ENCODE measurements at places on chromosomes 5 and 9.

DNA sequence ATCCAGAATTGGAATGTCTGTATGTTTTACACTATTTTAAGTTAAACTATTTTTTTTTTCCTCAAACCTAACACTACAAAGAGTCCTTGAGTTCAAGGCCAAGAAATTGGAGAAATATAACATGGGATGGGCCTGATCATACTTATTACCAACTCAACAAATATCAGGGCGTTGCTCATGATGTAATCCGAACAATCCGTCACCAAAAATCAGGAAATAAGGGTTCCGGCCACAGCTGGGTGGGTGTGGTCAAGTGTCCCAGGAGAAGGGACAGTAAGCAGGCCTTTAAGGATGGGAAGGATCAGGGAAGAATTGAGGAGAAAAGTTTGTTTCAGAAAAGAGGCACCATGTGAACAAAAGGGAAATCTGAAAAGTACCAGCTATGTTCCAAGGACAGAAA is 29.8 kb downstream of the MED27 start:
- DNase-seq, result no peak

- DNase-seq, result no peak
These were observed 35.2 kb downstream of the OR2K2 start for GRCh38 chr9:111294691-111295451.

GRCh38 chr5:56251918-56252553 is 18.9 kb upstream of the ANKRD55 start:
- no peak for DNase-seq

DNA sequence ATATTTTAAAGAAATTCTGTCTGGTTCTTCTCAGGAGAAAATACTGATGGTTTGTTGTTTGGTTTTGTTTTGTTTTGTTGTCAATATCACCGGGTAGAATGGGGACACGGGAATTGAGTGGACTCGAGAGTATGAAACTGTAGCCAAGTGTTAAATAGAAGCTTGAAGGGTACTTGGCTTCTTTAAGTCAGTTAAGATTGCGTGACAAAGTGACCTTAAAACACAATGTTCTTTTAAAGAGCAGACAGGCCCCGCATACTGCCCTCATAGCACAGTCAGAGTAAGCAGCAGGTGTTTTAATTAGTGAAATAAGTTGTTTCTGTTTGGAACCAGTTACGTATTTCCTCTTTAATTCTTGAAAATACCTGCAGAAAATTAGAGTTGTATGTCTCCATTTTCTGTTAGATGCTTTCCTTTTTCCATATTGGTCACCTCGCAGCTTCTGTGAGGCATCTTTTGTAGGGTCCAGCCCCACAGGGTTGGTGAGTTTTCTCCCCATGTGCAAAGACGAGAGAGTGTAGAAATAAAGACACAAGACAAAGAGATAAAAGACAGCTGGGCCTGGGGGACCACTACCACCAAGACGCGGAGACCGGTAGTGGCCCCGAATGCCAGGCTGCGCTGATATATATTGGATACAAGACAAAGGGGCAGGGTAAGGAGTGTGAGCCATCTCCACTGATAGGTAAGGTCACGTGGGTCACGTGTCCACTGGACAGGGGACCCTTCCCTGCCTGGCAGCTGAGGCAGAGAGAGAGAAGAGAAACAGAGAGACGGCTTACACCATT is 9.6 kb downstream of the TRIP13 start:
- DNase-seq, result no peak

GRCh38 chr5:92552206-92553160 is 1028.5 kb downstream of the NR2F1-AS1 start:
- no peak for DNase-seq

GRCh38 chr9:107394264-107394663 is 95.3 kb downstream of the KLF4 start:
- no peak for DNase-seq

DNA sequence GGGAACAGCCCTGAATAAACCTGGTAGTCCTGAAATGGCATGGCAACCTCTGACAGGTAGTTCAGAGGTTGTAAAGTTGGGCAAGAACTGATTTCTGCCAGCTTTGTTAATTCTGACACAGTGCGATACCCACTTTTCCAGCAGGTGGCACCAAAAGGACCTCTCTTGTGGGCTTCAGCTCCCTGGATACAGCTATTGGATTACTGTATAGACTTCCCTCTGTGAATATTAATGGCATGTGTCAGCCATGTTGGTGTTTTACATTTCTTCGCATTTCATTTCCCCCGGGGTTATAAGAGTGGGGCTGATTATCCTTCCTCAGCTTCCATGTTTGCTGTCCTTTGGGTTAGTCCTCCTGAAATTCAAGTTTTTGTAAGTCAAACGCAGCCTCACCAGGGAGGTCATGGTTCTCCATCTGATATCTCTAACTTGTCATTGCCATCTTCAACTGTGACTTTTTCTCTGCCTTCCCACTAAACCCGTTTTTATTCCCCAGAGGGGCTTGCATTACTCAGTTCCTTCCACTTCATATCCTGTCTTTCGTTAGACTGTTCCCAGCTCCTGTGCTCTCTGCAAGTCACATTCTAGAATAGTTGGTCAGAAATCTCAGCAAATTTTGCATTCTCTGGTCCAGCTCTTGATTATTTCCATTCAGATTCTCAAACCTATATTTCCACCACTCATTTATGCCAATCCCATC is 135.6 kb downstream of the LIFR start:
- DNase-seq, result peak; percentile 54

DNA sequence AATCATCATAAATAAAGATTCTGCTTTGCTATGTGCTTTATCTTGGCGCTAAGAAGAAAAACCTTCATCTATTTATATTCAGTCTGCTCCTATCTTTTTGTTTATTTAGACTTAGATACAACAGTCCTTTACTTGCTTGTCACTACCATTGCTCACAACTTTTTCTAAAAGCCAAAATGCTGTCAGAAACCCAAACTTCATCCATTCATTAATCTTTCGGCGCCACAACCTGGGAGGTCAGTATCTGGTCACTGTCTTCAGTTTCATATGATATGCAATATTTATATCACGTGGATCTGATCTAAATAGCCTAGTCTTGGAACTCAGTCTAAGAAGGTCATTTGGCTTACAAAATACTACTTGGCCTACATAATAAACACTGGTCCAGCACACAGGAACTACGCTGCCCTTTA is 159.3 kb upstream of the TARS1 start:
- no peak for DNase-seq

DNA sequence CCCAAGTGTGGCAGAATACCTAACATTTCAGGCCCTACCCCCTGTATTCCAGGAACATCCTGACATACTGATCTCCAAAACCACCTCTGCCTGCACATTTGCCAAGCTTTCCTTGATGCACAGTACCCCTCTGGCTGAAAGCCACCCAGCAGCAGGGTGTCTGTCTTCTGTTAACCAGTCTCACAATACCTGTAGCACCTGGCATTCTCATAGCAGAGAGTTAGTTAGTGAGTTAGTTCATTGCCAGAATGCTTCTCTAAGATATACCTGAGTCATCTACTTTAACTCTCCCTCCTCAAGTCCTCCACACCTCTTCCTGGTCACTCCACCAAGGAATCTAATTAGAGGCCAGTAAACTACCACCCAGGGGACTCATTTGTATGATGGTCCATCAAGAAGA is 46.1 kb upstream of the IL7R start:
- DNase-seq, result no peak

DNA sequence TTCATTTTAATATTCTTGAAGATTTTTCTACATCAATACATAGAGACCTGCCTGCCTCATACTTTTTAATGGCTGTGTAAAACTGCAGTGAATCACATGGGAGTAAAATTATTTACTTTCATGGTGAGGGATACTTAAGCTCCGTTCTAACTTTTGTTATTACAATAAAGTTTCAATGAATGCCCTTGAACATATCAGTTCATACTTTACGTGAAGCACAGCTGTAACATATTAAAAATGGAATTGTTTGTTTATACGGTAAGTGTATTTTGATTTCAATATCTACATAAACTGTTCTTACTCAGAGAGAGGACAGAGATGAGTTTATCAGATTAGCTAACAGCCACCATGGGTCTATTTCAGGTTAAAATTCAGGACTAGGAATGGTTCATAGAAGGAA is 155.1 kb downstream of the NR3C1 start:
- no peak for DNase-seq

DNA sequence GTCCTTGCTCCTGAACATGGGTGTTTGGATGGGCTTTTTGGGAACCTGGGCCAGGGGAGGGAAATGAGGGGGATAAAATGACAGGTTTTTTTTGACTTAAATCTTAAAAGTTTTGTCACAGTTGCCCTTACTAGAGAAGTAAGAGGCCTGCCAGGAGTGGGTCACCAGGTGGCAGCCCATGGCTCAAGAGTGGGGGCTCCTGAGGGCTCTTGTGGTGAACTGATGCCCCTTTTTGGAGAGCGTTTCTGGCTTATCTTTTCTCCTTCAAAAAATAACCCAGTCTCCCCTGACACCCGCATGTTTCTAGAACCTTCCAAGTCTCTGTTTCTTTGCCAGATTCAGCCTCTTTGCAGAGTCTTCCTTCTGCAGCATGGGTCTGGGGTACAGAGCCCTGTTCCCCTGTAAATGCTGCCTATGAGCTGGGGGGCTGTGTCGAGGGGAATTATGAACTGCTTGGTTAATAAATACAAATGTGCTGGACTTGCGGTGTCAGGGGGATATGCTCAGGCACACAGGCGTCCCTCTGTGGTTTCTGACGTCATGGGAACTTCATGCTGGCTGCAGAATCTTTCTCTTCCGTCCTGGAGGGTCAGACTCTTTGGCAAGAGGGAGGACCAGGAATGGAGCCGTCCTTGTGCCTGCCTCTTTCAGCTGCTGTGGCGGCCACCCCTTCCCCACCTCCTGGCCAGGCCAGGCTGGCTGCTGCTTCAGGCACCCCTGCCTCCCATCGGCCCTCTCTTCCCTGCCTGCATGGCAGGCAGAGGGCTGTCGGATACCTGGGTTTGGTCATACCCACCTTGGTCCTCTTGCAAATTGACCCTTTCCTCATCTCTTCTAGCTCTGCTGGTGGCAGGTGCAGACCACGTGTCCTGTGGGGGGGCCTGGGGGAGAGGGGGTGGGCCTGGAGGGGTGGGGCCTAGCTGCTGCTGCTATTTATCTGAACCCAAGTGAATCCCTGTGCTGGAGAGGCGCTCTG is 30.1 kb downstream of the PTPA start:
- DNase-seq, result peak; percentile 44

GRCh38 chr5:103260951-103261350 is 2.4 kb downstream of the MACIR start:
- DNase-seq, result peak; percentile 32

DNA sequence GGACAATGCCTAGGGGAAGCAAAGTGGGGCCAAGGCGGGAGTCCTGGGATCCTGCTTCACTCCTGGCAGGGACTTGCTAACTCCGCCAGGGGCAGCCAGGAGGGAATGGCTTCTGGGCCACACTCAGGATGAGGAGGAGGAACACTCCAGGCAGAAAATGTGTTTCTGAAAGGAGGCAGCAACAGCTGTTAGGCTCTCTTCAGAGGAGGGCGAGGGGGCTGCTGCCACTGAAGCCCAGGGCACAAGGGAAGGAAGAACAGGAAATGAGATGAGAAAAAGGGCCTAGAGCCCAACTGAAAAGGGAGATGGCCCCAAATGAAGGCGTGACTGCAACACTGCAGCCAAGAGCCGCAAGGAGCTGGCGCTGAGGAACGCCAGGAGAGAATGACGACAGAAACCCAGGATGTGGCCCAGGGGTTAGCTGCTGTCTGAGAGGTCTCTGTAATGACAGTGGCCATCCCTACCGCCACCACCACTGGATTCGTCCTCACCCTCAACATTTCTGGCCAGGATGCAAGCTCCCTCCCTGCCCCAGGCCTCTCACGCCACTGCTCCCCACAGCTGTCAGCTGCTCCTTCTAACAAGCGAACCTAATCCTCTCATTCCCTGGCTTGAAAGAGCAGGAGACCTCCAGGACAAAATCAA is 15.8 kb downstream of the PSMB7 start:
- DNase-seq, result no peak

- no peak for DNase-seq
These were observed 19.0 kb downstream of the OLFML2A start for GRCh38 chr9:124795881-124796431.

DNA sequence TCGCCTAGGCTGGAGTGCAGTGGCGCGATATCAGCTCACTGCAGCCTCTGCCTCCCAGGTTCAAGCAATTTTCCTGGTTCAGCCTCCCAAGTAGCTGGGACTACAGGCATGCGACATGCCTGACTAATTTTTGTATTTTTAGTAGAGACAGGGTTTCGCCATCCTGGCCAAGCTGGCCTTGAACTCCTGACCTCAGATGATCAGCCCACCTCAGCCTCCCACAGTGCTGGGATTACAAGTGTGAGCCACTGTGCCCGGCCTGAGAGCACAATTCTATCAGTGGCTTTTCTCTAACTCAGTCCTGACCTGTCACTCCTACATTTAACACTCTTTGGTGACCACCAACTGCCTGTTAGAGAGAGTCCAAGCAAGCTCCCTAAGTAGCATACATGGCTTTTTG is 82.7 kb upstream of the SPOCK1 start:
- DNase-seq, result no peak

DNA sequence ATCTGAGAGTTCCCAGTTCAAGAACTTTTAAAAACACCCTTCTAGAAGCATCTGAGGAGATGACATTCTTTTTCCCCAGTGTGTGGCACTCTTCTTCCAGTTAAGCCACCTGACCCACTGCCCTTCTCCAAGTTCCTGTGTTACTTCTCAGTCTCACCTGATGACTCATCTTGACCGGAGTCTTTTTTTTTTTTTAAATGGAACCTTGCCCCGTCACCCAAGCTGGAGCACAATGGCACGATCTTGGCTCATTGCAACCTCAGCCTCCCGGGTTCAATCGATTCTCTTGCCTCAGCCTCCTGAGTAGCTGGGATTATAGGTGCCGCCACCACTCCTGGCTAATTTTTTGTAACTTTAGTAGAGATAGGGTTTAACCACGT is 224.1 kb upstream of the DAB2 start:
- peak; percentile 18 for DNase-seq

GRCh38 chr9:21681641-21682040 is 120.8 kb upstream of the MTAP start:
- no peak for DNase-seq

GRCh38 chr9:109888695-109889094 is 108.7 kb downstream of the PALM2AKAP2 start:
- no peak for DNase-seq

DNA sequence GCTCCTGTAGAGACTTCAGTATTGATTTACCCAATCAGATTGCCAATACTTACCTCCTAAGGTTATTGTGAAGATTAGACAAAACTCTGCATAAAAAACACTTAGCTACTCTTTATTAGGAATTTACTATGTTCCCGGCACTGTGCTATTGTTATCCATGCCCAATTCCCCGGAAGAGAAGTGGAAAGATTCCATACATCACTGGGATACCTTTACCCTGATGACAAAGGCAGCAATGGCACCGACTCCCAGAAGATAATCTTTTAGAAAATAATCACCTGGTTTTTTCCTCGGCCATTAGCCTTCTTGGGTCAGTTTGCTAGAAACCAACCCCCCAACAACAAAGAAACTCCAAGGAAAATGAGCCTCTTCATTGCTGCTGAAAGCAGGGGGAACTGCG is 226.0 kb downstream of the SNX18 start:
- no peak for DNase-seq

- no peak for DNase-seq
These were observed 32.1 kb upstream of the RASGRF2 start for GRCh38 chr5:80928073-80928472.

Data from RPMI8226 (cell line).